ENCODE measurements at places on chromosomes 11 and 22. TPM values are rescaled to one million over a fixed set of nuclear protein-coding genes. Genes with fewer than 3 reads are reported as not detected.
A peak's percentile ranks its signal among the peaks of the same experiment; 100 is the strongest.

Gene CDC42EP2
- total RNA-seq, result 64.3 TPM

DNA sequence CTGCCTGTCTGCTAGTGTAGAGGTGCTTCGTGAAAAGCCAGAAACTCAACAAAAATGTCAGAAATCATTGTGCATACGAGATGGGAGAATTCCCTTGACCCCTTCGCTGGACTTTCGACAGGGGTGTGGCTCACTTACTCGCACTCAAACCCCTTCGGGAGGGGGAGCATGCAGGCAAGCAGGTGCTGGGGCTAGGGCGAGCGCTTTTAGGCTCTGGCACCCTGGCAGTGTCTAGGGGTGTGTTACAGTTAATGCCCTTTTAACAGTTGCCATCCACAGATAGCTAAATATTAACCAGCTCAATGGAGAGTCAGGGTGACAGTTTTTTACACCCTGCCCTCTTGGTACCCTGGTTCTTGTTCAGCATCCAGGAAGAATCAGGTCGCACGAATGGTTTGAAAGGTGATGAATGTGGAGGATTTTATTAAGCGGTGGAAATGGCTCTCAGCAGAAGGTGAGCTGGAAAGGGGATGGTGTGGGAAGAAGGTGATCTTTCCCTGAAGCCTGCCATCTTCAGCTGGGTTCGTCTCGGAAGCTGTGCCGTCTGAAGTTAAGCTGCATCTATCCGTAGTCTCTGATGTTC is 59.6 kb upstream of the SHANK2 start:
- no peaks in the 10 kb centered on the region for H3K27me3 ChIP-seq
- no peaks in the 10 kb centered on the region for H3K36me3 ChIP-seq
- no peak overlapping the region for H3K4me3 ChIP-seq
- peak; percentile 91 for DNase-seq
- H3K4me1 ChIP-seq, result no peaks in the 10 kb centered on the region

GRCh38 chr22:50568626-50569025 is 5.9 kb upstream of the SYCE3 start:
- H3K4me3 ChIP-seq, result no peak overlapping the region
- H3K27ac ChIP-seq, result no peak overlapping the region
- no peaks in the 10 kb centered on the region for H3K27me3 ChIP-seq
- H3K36me3 ChIP-seq, result peaks cover 46% of the 10 kb centered on the region
- no peak for DNase-seq

DNA sequence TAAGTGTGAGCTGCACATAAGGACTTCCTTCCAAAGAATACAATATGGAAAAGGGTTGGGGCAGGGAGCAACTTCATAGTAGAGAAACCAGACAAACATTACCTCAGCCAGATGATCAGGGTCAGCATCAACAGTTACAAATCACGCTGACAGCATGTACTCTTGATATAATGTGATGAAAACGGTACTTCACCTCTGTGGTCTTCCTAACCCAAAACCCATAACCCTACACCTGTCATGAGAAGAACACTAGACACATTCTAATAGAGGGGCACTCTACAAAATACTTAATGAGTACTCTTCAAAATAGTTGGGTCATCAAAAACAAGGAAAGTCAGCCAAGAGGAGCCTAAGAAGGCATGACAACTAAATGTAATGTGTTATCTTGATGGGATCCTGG is 43.9 kb downstream of the RRAS2 start:
- peaks cover 29% of the 10 kb centered on the region for H3K4me1 ChIP-seq
- H3K36me3 ChIP-seq, result no peaks in the 10 kb centered on the region
- H3K27ac ChIP-seq, result no peak overlapping the region
- DNase-seq, result no peak
- no peaks in the 10 kb centered on the region for H3K27me3 ChIP-seq

- H3K4me1 ChIP-seq, result no peaks in the 10 kb centered on the region
- DNase-seq, result peak; percentile 87
- H3K36me3 ChIP-seq, result no peaks in the 10 kb centered on the region
- no peaks in the 10 kb centered on the region for H3K27me3 ChIP-seq
Measured at GRCh38 chr22:47718337-47718736, 955.9 kb downstream of the TBC1D22A start.

GRCh38 chr22:21818487-21819182 is 48.8 kb downstream of the MAPK1 start:
- DNase-seq, result peak; percentile 64
- H3K4me1 ChIP-seq, result peaks cover 80% of the 10 kb centered on the region
- no peaks in the 10 kb centered on the region for H3K36me3 ChIP-seq

Gene CSF2RB
- 19.4 TPM for total RNA-seq

- peaks cover 36% of the 10 kb centered on the region for H3K4me1 ChIP-seq
- peak within 1 kb of the TSS; percentile 89 for H3K4me3 ChIP-seq
- no peak for DNase-seq
- peak within 1 kb of the TSS; percentile 99 for H3K27ac ChIP-seq
- H3K27me3 ChIP-seq, result no peaks in the 10 kb centered on the region
Measured at GRCh38 chr11:78417175-78417887, at the start of gene GAB2. TSS of gene GAB2 (minus strand) at chr11:78417820. CDS start at chr11:78417720, 100 bp downstream.

GRCh38 chr11:71324788-71325417 is 72.5 kb upstream of the SHANK2 start:
- no peaks in the 10 kb centered on the region for H3K4me1 ChIP-seq
- H3K4me3 ChIP-seq, result no peak overlapping the region
- H3K27me3 ChIP-seq, result no peaks in the 10 kb centered on the region
- no peak overlapping the region for H3K27ac ChIP-seq

GRCh38 chr22:36541831-36542411 is 13.0 kb upstream of the EIF3D start:
- no peaks in the 10 kb centered on the region for H3K27me3 ChIP-seq
- H3K27ac ChIP-seq, result no peak overlapping the region
- no peak overlapping the region for H3K4me3 ChIP-seq

DNA sequence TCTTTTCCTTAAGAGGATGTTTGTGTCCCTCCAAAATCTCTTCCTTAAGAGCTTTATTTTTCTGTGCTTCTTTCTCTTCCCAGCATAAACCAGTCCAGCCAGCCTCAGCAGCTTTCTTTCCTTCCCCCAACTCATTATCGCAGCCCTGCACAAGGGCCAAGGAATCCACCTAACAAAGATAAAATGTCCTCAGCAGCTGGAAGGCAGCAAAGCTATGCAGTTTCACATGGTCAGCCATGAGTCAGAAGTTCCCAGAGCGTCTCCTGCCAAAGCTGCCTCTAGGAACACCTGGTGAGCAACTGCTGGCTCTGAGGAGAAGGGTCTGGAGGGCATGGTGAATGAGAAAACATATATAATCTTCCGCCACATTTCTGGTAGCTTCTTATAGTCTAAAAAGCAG is 45.3 kb upstream of the HMGXB4 start:
- DNase-seq, result no peak
- no peaks in the 10 kb centered on the region for H3K4me1 ChIP-seq
- no peak overlapping the region for H3K27ac ChIP-seq
- H3K36me3 ChIP-seq, result no peaks in the 10 kb centered on the region
- H3K4me3 ChIP-seq, result no peak overlapping the region

Gene GRIK4
- total RNA-seq, result 0.13 TPM

GRCh38 chr11:13479688-13480087 is 16.1 kb downstream of the PTH start:
- no peaks in the 10 kb centered on the region for H3K4me1 ChIP-seq
- H3K27me3 ChIP-seq, result no peaks in the 10 kb centered on the region
- H3K27ac ChIP-seq, result no peak overlapping the region
- no peak for DNase-seq
- H3K36me3 ChIP-seq, result no peaks in the 10 kb centered on the region
- H3K4me3 ChIP-seq, result no peak overlapping the region

DNA sequence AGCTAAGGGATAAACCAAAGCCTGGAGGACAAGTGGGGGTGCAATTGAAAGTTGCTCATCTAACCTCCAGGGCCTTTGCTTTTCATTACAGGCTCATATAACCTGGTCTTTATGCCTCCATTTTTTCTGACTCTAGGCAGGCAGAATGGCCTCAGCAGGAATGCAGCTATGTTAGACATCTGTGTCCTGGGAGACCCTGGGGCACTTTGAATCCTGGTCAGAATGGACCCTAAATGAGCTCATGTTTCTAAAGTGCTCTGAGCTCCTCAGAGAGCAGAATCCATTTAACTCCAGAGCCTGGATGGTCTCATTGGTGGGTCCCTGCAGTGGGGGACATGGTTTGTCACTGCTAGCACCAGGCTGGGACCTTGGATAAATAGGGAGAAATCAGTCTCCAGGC is 177.3 kb downstream of the KIRREL3 start:
- H3K4me3 ChIP-seq, result no peak overlapping the region
- DNase-seq, result no peak
- H3K36me3 ChIP-seq, result no peaks in the 10 kb centered on the region

- no peak for DNase-seq
- peaks cover 17% of the 10 kb centered on the region for H3K27me3 ChIP-seq
- H3K36me3 ChIP-seq, result no peaks in the 10 kb centered on the region
- H3K4me1 ChIP-seq, result peaks cover 7% of the 10 kb centered on the region
Measured at GRCh38 chr22:19518635-19519034, 5.6 kb downstream of the CLDN5 start.

DNA sequence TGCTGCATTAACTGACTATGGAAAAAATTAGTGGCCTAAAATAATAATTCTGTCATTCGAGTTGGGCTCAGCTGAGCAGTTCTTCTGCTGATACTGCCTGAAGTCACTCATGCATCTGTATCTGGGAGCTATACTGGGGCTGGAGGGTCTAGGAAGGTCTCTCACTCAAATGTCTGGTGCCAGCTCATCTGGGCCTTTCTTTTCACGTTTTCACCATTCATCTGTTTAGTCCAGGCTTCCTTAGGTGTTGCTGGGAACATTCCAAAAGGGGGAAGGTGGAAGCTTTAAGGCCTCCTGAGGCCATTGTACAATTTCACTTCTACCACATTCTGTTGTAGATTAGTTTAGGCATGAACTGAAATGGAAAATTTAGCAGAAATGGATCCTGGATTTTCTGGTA is 28.0 kb downstream of the YAP1 start:
- peak overlapping the region; percentile 77 for H3K27ac ChIP-seq
- DNase-seq, result no peak
- H3K27me3 ChIP-seq, result no peaks in the 10 kb centered on the region
- H3K4me1 ChIP-seq, result peaks cover 21% of the 10 kb centered on the region
- H3K36me3 ChIP-seq, result no peaks in the 10 kb centered on the region

GRCh38 chr11:14308114-14308896 is 50.7 kb downstream of the RRAS2 start:
- no peaks in the 10 kb centered on the region for H3K36me3 ChIP-seq
- DNase-seq, result no peak
- peaks cover 54% of the 10 kb centered on the region for H3K4me1 ChIP-seq
- H3K27me3 ChIP-seq, result no peaks in the 10 kb centered on the region
- H3K4me3 ChIP-seq, result no peak overlapping the region
- no peak overlapping the region for H3K27ac ChIP-seq

Gene PATE2
- total RNA-seq, result not detected

- H3K27ac ChIP-seq, result peak overlapping the region; percentile 89
- DNase-seq, result peak; percentile 94
- H3K27me3 ChIP-seq, result no peaks in the 10 kb centered on the region
- H3K36me3 ChIP-seq, result peaks cover 54% of the 10 kb centered on the region
- peaks cover 77% of the 10 kb centered on the region for H3K4me1 ChIP-seq
Measured at GRCh38 chr11:68040101-68040956, 1.5 kb downstream of the TCIRG1 start.

DNA sequence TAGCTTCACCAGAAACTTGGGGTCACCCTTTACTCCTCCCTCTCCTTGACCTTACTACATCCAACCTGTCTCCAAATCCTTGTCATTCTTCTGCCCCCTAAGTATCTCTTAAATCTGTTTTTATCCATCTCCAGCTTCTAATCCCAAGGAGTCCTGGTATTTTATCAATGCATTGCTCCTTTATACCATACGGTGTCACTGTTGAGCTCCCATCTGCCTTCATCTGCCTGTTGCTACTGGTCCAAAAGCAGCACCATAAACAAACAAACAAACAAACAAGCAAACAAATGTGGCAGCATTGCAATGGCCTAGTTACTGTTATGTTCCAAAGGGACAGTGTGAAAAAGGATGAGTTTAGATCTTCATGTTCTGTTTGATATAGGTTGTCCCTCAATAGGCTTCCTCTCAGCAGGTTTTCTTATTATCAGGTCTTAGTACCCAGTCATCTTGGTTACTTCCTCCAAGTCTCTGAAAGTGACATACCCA is 34.2 kb downstream of the DNHD1 start:
- H3K27me3 ChIP-seq, result no peaks in the 10 kb centered on the region
- H3K4me1 ChIP-seq, result no peaks in the 10 kb centered on the region
- peaks cover 4% of the 10 kb centered on the region for H3K36me3 ChIP-seq
- no peak overlapping the region for H3K27ac ChIP-seq

GRCh38 chr22:47180796-47181195 is 418.3 kb downstream of the TBC1D22A start:
- H3K27ac ChIP-seq, result no peak overlapping the region
- no peak for DNase-seq
- no peaks in the 10 kb centered on the region for H3K36me3 ChIP-seq
- H3K4me1 ChIP-seq, result peaks cover under 1% of the 10 kb centered on the region
- no peak overlapping the region for H3K4me3 ChIP-seq
- no peaks in the 10 kb centered on the region for H3K27me3 ChIP-seq

GRCh38 chr11:10436224-10436623 is 18.8 kb upstream of the AMPD3 start:
- no peaks in the 10 kb centered on the region for H3K4me1 ChIP-seq
- no peaks in the 10 kb centered on the region for H3K36me3 ChIP-seq
- DNase-seq, result no peak
- H3K4me3 ChIP-seq, result no peak overlapping the region

Gene MOB2
- 73.5 TPM for total RNA-seq

DNA sequence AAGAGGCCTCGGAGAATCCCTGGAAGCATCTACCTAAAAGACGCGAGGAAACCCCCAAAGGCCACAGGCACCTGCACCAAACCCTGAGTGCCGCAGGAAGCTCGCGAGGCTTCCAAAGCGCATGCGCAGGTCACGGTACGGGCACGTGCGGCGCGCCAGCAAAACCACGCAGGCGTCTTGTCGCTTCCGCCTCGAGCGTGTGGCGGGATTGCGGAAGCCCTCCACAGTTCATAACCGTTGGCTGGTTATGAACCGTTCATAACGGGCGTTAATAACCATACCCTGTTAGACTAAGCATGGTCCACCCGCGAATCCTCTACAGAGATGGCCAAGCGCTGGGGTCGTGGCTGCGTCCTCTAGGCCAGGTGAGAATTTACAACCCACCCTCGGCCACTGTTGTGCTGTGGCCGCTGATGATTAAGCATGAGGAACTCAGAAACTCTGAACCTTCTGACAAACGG is 46.4 kb downstream of the MORC2 start:
- peak overlapping the region; percentile 24 for H3K27ac ChIP-seq
- H3K27me3 ChIP-seq, result no peaks in the 10 kb centered on the region
- peaks cover 24% of the 10 kb centered on the region for H3K36me3 ChIP-seq
- H3K4me1 ChIP-seq, result peaks cover 18% of the 10 kb centered on the region
- peak; percentile 89 for DNase-seq
- H3K4me3 ChIP-seq, result peak overlapping the region; percentile 49

Gene MB
- not detected for total RNA-seq
